NCI-H187 (cell line): ENCODE measurements at places on chromosomes 12 and 14.

DNA sequence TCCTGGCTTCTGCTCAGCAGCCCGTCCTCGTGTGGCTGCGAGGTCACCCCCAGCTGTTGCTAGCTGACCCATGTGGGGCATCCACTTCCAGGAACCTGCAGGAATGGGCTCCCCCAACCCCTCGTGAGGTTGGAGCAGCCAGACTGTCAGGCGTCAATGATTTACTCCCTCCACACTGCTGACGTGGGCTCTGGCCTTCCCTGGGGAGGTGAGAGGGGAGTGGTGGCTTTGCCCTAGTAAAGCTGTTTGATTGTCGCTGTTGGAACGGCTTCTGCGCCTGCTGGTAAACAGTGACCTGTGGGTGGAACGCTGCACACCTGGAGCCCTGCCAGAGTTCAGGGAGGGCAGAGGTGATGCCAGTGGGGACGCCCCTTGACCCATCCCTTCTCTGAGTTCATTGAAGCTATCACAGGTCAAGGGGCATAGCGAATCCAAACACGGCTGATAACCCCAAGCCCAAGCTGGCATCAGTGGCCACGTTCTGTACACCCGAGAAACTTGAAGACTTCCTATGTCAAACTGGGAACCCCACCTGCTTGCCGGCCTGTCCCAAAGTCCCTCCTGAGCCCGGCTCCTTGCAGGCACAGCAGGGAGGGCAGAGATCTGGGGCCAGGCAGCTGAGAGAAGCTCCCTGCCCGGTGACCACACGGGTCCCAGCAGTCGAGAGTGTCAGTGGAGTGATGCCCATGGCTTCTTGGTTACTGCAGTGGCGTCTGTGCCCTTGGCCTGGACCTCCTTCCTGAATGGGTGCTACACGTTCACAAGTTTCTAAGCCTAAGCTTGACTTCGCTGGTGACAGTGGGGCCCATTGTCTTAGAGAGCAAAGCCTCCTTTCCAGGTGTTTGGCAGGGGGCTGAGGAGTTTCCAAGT is 2.7 kb downstream of the ASPG start:
- DNase-seq, result no peak

- DNase-seq, result no peak
These were observed 154.3 kb downstream of the CEP83 start for GRCh38 chr12:94305130-94305957.

DNA sequence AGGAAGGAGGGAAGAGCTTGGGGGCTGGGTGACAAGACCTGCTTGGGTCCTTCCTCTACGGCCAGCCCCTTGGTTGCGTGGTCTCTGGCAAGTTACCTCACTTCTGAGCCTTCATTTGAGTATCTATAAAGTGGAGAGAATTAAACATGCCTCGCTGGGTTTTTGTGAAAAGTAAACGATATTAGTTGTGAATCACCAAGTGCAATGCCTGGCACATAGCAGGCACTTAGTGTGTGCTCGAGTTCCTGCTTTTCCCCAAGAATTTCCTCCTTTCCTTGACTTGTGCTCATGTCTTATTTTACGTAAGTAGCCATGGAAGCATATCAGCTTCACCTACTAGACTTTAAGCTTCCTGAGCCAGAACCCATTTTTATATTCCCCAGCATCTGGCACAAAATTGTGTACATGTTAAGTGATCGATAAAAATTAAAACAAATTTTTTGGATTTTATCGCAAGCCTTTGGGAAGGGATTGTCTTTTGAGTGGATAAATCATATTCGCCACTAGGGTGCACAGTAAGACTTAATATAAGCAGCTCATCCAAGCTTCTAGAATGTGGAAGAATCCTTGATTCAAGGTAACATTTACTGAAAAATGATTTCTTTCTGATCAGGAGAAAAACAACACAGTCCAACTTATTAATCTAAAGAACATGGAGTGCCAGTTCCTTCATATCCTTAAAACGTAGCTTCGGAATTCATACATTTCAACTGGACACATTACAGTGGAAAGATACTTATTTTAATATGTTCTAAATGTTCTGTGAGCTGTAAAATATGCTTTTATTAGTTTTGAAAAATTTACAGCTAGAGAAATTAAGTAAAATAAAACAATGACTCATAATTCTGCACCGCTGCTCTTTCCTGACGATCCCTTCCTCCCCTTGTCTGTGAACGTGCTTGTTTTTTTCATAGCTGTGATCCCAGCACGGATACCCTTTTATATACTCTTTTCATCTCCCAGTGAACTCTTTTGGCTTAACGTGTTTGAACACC is 62.0 kb downstream of the SLC25A47 start:
- no peak for DNase-seq

GRCh38 chr14:24235804-24236688 is 3.3 kb downstream of the GMPR2 start:
- no peak for DNase-seq

GRCh38 chr12:131555197-131555846 is 155.6 kb upstream of the SFSWAP start:
- no peak for DNase-seq

DNA sequence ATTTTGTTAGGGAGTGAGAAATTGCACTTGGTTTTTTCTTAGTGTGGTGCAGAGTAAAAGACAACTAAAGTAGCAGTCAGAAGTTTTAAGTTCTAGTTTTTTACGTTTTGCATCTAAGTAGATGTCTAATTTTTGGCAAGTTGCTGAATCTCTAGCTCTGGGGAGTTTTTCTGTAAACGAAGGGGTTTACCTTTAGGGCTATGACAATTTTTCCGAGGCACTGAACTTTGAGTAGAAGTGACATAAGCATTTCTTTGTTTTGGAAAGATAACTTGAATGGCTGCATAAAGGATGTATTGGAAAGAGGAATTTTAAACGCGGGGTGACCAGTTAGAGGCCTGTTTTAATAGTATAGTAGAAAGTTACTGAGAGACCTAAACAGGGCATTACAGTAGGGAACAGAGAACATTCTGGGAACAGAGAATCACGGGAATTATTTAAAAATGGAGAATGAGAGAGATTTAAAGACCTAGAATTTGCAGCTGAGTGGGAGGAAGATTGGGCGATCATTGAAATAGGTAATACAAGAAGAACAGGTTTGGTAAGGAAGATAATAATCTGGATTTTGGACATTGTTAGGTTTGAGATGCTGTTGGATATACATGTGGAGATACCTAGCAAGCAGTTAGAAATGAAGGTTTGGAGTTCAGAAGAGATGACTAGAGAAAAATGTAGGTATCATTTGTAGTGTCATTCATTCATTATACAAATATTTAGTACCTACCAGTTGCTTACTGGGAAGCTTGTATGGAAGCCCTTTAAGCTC is 1.2 kb downstream of the ZNF410 start:
- no peak for DNase-seq

GRCh38 chr12:84069699-84070098 is 842.9 kb downstream of the SLC6A15 start:
- no peak for DNase-seq

GRCh38 chr12:1047898-1048660 is 57.1 kb downstream of the ERC1 start:
- no peak for DNase-seq

- DNase-seq, result no peak
These were observed 30.6 kb upstream of the PTPRQ start for GRCh38 chr12:80413462-80413861.

DNA sequence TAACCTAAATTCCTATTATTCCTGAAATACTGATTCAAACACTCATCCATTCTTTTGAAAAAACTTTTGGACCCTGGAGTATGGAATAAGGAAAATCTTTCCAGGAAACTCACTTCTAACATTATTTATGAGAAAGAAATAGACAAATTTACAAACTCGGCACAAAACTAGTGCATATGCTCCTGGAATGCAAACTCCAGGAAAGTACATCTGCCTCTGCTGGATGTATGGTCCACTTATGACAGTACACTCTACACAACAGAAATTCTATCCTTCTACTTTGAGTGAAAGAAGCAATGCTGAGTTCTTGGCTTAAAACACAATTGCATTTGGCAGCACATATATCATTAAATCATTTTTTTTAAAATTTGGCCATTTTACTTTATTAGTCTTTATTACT is 700.5 kb upstream of the STXBP6 start:
- DNase-seq, result no peak

DNA sequence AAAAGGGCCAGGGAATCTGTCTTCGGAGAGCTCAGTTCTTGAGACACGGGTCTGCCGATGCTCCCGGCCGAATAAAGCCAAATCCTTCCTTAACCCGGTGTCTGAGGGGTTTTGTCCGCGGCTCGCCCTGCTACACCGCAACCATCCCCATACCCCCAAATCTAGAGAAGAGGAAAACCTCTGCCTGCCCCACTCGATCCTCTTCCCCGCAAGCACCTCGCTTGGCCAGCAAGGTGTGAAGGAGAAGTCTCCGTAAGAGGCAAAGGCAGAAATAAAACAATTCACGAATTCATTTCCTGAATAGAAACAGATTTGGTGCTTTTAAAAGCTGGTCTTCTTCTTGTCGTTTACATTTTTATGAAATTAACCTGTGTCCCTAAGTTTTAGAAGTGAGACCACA is 67.3 kb upstream of the GALNT9 start:
- DNase-seq, result no peak

GRCh38 chr12:105992849-105993740 is 145.7 kb downstream of the NUAK1 start:
- no peak for DNase-seq

GRCh38 chr14:91342206-91342760 is 75.3 kb downstream of the CCDC88C start:
- DNase-seq, result no peak

GRCh38 chr12:66235626-66236281 is 46.7 kb downstream of the IRAK3 start:
- DNase-seq, result no peak

- DNase-seq, result no peak
These were observed 64.4 kb downstream of the C12orf42 start for GRCh38 chr12:103431387-103431786.

GRCh38 chr12:15688202-15688736 is 100.9 kb downstream of the EPS8 start:
- no peak for DNase-seq

GRCh38 chr12:114735680-114736374 is 51.9 kb upstream of the TBX3 start:
- no peak for DNase-seq

DNA sequence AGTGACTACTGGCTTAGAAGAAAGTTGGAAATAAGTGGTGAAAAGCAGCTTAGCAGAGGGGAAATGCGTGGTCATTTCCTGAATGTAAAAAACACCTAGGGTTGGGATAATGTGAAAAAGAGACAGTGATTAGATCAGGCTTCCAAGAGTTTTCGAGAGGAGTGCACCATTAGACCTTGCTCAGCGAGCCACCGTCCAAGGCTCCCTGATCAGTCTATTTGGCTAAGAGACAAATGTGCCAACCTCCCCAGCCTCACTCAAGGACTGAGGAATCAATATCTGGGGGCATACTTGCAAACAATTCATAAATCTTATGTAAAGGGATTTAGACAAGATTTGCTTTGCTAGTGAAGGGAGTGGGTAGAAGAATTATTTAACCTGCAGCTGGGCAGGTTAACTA is 594.5 kb downstream of the NRXN3 start:
- DNase-seq, result no peak

DNA sequence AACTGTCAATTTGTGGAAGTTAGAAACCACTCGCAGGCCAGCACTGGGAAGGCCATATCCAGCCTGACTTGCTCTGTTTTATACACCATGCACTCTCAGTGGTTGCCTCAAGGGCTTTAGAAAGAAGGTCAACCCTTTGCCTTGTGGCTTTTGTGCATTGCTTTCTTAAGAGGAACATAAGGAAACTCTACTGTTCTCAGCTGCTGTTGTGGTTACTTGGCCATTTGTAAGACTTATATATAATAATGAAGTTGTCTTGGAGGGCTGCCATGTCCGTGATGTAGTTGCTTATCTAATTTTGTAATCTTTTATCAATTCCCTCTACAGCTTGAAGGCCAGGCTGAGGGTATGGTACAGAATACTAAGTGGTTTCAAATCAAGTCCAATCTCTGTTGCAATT is 637.8 kb downstream of the DIO2 start:
- no peak for DNase-seq

DNA sequence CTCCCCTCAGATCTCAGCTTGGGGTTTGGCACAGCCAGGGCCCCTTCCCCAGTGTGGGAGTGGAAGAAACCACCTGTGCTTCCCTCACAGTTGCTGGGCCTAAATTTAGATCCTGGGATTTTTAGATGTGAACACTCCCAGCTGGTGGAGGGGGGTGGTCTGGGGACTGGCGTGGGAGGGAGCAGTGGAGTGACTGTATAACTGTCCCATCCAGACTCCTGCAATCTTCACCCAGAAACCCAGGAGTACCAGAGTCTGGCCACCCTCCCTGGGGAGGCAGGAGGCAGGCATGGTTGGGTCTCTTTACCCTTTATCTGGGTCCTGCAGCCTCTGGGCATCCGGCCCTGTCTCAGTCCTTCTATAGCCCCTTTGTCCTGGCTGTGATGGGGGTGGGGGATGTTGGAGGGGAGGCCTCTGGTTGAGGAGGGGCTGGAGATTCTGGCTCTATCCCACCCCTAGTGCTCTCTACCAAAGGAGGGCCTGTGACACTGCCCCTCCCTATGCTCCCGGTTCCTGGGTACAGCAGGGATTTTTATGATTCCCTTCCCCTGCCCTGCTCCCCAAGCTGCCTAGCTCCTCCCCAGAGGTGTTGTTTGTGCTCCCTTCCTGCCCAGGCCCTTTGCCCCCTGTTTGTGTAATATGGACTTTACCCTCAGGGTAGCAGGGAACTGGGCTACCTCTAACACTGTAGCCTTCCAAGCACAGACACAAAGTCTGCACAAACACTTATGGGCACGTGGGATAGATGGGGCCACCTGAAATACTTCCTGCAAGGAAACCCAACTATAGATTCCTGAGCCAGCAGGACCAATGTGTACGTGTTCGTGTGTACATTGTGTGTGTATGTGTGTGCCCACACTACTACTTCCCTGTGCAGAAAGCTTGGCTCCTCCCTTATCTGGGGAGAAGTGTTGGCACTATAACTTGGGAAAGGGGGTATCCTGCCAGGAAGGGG is 1.7 kb downstream of the ERBB3 start:
- DNase-seq, result no peak

GRCh38 chr12:124338448-124338847 is 43.6 kb downstream of the RFLNA start:
- no peak for DNase-seq

DNA sequence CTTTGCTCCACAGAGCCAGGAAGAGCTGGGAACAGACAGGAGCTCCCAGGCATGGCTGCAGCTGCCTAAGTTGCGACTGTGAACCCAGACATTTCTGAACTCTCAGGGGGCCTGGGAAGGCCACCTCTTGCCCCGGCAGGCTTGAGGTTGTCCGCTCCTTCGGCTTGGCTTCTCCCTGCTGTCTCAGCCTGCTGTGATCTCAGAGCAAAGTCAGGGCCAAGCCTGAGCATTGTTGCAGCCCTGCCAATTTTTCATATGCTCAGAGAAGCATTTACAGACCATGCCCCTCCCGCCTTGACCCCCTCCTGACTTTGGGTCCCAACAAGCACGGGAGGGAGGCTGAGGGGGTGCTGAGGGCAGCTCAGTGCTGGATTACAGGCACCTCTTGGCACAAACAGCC is 1439.1 kb upstream of the FLRT2 start:
- DNase-seq, result no peak
